ENCODE measurements at places on chromosomes 16 and 17.
A peak's percentile ranks its signal among the peaks of the same experiment; 100 is the strongest.

GRCh38 chr17:17783825-17784656 lies 52.7 kb downstream of the SREBF1 start:
- no peaks in the 10 kb centered on the region for H3K27me3 ChIP-seq
- H3K4me1 ChIP-seq = peaks cover 54% of the 10 kb centered on the region

GRCh38 chr17:44402564-44403172 lies 13.2 kb upstream of the ITGA2B start:
- H3K27ac ChIP-seq = no peak overlapping the region
- peaks cover 43% of the 10 kb centered on the region for H3K36me3 ChIP-seq

DNA sequence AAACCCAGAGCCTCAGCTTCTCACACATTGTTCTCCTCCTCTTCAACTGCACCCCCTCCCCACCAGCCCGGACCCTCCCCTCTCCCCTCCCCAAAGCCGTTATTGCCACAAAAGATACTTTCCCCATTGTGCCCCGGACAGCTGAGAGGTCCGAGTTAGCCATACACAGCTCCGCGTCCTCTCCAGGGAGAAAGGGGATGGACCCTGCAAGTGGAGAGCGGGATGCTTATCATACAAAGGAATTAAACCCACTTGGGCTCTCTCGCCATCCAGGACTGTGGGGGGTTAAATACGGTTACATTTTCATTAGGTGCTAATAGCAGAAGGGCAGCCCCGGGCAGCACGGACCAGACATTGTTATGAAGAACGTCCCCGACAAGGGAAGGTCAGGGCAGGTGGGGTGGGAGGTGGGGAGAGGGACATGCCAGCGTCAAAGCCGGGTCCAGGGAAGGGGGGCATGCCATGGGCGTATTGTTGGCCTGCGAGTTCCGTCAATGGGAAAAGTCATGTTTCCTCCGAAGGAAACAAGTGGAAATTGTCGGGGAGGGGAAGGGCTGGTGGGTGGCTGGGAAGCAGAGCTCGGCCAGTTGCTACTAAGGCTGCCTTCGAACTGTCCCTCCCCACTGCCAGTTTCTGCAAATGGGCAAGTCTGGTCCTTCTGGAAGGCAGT lies 99.1 kb downstream of the SOX9 start:
- H3K4me1 ChIP-seq = no peaks in the 10 kb centered on the region
- H3K36me3 ChIP-seq = no peaks in the 10 kb centered on the region
- no peak for DNase-seq
- no peak overlapping the region for H3K4me3 ChIP-seq

DNA sequence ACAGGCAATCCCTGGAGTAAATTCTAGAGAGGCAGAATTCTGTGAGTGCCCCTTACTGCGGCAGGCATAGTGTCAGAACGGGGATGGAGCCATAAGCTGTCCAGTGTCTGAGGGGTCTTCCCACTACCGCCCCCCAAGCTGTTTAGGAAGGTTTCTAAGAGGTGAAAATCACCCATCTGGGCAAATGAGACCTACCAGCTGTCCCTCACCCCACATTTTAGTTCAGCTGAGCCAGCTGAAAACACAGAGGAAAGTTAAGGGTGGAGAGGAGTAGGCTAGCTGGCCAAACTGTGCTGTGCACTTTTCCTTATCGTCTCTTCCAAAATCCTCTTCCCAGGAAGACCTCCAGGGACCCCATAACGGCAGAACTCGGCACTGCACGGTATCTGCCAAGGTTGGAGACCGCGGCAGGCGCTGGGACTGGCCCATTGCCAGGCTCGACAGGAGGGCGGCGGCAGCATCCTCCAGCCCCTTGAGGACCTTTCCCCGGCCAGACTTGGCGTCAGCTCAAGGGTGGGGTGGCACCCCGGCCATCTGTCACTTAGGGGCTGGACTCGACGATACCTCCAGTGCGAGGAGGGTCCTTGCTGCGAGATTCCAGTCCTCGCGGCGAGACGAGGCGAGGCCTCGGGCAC lies 955 bp downstream of the ACLY start:
- DNase-seq = peak; percentile 36
- peak overlapping the region; percentile 97 for H3K4me3 ChIP-seq
- peak overlapping the region; percentile 67 for H3K27ac ChIP-seq
- H3K4me1 ChIP-seq = peaks cover 20% of the 10 kb centered on the region

GRCh38 chr17:63446753-63447470 lies 806 bp upstream of the CYB561 start:
- H3K4me1 ChIP-seq = no peaks in the 10 kb centered on the region
- peak; percentile 82 for DNase-seq
- H3K4me3 ChIP-seq = peak overlapping the region; percentile 74
- no peaks in the 10 kb centered on the region for H3K36me3 ChIP-seq

DNA sequence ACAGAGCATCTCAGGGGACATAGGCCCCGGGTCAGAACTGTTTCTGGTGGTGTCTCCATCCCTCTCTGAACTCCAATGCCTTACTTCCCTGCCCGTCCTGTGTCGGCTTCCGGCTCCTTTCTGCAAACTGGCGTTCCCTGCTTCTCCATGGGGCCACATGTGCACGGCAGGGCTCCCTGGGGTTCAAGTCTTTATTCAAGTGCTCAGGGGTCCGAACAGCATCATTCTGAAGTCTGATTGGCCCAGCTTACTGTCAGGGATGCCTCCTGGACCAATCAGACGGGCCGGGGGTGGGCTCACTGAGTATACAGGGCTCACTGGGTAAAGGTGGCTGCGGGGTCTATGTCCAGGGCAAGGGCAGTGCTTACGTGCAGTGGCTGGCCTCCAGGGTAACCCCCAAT lies 17.1 kb downstream of the C16orf82 start:
- H3K36me3 ChIP-seq = no peaks in the 10 kb centered on the region
- H3K27ac ChIP-seq = no peak overlapping the region
- H3K4me3 ChIP-seq = no peak overlapping the region
- no peaks in the 10 kb centered on the region for H3K4me1 ChIP-seq
- no peaks in the 10 kb centered on the region for H3K27me3 ChIP-seq
- DNase-seq = no peak

- no peak for DNase-seq
- no peaks in the 10 kb centered on the region for H3K27me3 ChIP-seq
- H3K4me1 ChIP-seq = peaks cover 6% of the 10 kb centered on the region
- no peaks in the 10 kb centered on the region for H3K36me3 ChIP-seq
- no peak overlapping the region for H3K27ac ChIP-seq
- H3K4me3 ChIP-seq = no peak overlapping the region
Observed at GRCh38 chr17:40915721-40916256, 21.7 kb downstream of the KRT23 start.

GRCh38 chr17:81916234-81917001 lies 1.6 kb downstream of the SIRT7 start:
- H3K27ac ChIP-seq = no peak overlapping the region
- peak; percentile 41 for DNase-seq
- H3K27me3 ChIP-seq = no peaks in the 10 kb centered on the region

GRCh38 chr17:18261146-18261515 lies 669 bp downstream of the MIEF2 start:
- no peaks in the 10 kb centered on the region for H3K27me3 ChIP-seq
- DNase-seq = peak; percentile 58
- H3K36me3 ChIP-seq = peaks cover 11% of the 10 kb centered on the region
- H3K27ac ChIP-seq = peak overlapping the region; percentile 66
- H3K4me1 ChIP-seq = peaks cover 39% of the 10 kb centered on the region

DNA sequence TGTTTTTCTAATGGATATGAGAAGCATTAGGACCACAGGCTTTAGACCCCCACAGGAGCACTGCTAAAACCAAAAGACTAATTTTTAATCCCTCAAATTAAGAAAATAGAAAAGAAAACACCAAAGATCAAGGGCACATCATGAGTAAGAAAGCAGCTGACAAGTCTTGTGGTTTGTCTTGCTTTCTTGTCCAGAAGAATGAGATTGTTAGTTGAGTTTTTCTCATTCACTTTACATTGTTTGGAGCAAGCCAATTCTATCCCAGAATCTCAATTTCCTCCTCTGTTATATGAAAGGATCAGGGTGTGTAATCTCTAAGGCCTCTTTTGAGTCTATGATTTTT lies 899.0 kb downstream of the KCNJ2 start:
- no peak overlapping the region for H3K27ac ChIP-seq
- H3K27me3 ChIP-seq = no peaks in the 10 kb centered on the region
- H3K4me3 ChIP-seq = no peak overlapping the region
- H3K36me3 ChIP-seq = no peaks in the 10 kb centered on the region
- H3K4me1 ChIP-seq = no peaks in the 10 kb centered on the region

- DNase-seq = peak; percentile 33
- no peak overlapping the region for H3K4me3 ChIP-seq
- H3K27me3 ChIP-seq = no peaks in the 10 kb centered on the region
Observed at GRCh38 chr17:66689221-66689620, 145.7 kb upstream of the CACNG5 start.

DNA sequence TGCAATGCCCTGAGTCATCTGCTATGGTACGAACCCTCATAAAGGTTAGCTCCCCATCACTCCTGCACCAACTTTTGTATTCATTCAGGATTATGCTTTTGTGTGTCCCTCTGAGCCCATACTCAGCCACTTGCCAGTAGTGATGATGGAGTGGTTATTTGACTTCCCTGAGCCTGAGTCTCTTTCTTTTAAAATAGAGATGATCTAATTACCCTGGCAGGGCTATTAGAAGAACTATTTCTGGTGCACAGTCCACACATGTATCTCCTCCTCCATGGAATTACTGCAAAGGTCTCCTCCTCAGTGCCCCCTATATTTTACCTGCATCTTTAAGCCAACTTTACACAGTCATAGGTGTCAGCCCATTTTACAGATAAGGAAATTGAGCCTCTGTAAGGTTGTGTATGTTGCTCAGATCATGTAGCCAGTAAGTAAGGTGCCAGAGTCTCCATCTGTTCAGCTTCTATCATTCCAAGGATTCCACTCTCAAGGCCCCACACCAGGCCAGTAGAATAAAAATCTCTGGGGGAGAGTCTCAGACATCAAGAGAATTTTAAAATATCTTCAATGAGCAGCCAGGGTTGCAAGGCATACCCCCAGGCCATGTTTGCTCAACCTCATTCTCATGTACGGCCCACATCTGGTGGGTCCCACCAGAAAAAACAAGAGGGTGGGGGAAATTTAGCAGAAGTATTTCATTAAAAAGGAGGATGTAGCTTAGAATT lies 333.7 kb upstream of the HSBP1 start:
- H3K36me3 ChIP-seq = no peaks in the 10 kb centered on the region
- H3K27me3 ChIP-seq = no peaks in the 10 kb centered on the region
- no peak overlapping the region for H3K27ac ChIP-seq
- no peak overlapping the region for H3K4me3 ChIP-seq
- no peak for DNase-seq

- DNase-seq = no peak
- H3K36me3 ChIP-seq = peaks cover 99% of the 10 kb centered on the region
- H3K27ac ChIP-seq = no peak overlapping the region
- no peak overlapping the region for H3K4me3 ChIP-seq
Observed at GRCh38 chr16:29988346-29989075, 6.9 kb downstream of the HIRIP3 start.

DNA sequence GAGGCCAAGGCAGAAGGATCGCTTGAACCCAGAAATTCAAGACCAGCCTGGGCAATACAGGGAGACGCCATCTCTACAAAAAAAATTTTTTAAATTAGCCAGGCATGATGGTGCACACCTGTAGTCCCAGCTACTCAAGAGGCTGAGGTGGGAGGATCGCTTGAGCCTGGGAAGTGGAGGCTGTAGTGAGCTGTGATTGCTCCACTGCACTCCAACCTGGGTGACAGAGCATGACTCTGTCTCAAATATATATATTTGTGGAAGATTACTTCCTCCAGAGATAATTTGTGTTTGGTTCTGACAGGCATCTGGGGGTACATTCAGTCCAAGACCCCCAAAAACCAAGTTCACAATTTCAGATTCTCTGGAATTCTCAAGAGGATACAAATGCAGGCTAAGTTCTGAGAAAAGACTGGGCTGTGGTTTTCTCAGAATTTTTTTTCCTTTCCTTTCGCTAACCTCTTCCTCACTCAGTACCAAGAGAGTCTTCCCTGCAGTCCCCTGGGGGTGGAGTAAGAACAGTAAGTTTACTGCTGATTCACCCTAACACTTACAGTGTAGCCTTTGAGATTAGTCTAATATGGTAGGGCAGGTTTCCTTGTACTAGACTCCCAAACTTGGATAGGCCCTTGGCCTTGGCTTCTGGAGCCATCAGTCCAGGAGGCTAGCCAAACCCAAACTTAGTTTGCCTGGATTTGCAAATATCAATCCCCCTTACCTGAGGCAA lies 15.1 kb downstream of the GSDMB start:
- no peak overlapping the region for H3K27ac ChIP-seq
- H3K4me3 ChIP-seq = no peak overlapping the region
- peak; percentile 75 for DNase-seq
- no peaks in the 10 kb centered on the region for H3K36me3 ChIP-seq

DNA sequence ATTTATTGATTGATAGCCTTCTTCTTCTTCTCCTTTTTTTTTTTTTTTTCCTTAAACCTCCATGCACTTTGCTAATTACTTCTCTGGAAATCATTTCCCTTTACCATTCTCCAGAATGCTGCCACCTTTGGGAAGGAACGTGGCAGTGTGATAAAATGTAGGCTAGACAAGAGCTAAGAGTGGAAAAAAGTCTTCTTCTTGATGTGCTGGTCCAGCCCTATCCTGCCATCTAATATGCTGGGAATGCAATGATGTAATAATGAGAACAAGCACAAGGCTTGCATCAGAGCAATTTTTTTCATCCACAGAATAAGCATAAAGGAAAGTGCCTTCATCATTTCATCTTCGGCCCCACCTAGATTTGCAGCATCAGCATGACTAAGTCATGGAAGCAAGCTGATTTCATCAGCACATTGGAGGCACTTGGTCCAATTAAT lies 128.7 kb upstream of the ZFHX3 start:
- no peak for DNase-seq
- H3K4me1 ChIP-seq = no peaks in the 10 kb centered on the region
- H3K4me3 ChIP-seq = no peak overlapping the region

GRCh38 chr16:31636433-31636832 lies 108.7 kb downstream of the AHSP start:
- DNase-seq = no peak
- no peak overlapping the region for H3K4me3 ChIP-seq
- no peaks in the 10 kb centered on the region for H3K36me3 ChIP-seq
- H3K27ac ChIP-seq = no peak overlapping the region
- no peaks in the 10 kb centered on the region for H3K4me1 ChIP-seq
